NCI-H1436 treated with DMSO at 0.1 percent for 48 hours (cell line): ENCODE measurements at places on chromosomes 16 and 17.

- DNase-seq: no peak
Observed at GRCh38 chr16:62596584-62596983, 560.3 kb upstream of the CDH8 start.

GRCh38 chr17:78532922-78533640, 44.1 kb downstream of the DNAH17 start:
- DNase-seq: no peak

DNA sequence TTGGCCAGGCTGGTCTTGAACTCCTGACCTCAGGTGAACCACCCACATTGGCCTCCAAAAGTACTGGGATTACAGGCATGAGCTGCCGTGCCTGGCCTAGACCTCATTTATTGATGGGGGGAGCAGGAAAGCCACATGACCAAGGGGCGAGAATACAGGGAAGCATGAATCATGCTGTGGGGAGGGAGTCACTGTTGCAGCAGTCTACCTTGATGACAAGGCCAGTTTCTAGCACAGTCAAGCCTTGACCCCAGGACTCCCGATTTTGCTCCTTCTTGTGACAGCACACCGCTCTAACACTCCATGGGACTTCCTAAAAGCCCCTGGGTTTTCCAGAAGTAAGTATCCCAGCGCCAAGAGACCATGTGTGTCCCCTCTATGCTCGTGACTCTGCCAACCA, 42.9 kb upstream of the IRF8 start:
- DNase-seq: no peak

- no peak for DNase-seq
Observed at GRCh38 chr16:75219838-75220237, 1.1 kb downstream of the CTRB1 start.

DNA sequence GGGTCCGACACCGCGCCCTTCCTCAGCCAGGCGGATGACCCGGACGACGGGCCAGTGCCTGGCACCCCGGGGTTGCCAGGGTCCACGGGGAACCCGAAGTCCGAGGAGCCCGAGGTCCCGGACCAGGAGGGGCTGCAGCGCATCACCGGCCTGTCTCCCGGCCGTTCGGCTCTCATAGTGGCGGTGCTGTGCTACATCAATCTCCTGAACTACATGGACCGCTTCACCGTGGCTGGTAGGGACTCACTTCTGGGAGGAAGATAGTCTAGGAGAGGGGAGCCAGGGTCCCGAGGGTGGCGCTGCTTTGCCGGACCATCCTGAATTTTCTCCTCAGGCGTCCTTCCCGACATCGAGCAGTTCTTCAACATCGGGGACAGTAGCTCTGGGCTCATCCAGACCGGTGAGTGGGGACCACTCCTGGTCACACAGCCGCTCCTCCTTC, 601 bp downstream of the SPNS1 start:
- DNase-seq: no peak

DNA sequence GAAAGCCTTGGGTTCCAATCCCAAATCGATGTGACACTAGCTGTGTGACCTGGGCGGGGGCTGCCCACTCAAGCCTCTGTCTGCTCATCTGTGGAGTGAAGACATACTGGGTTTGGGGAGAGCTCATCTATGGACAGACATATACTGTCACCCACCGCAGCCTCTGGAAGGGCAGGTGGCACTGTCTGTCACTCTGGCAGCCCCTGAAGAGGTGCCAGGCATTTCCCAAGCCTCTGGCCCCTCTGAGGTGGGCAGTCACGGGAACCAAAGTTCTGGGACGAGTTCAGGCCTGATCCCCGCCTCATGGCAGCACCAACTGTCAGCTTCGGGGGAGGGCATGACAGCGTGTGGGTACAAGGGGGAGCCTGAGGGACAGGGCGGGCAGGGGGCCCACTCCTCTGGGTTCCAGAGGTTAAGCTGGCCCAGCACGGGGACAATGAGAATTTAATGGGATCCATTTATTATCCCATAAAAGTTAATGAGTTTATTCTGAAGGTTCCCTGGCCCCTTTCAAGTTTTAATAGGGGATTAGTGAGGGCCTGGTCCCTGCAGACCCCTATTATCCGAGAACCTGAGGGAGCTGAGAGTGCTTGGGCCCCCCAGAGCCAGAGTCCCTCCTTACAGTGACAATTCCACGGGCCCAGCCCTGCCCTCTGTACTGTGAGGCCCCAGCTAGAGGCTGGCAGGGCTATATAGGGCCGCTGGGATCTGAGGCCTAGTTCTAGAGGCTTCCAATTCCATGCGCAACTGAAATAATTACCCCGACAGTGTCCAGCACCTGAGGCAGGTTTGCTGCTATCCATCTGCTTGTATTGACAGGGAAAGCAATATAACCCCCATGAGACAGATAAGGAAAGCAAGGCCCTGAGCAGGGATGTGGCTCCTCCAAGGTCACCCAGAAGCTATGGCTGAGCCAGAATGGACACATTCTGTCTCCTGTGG, 18.8 kb downstream of the SEZ6 start:
- no peak for DNase-seq

DNA sequence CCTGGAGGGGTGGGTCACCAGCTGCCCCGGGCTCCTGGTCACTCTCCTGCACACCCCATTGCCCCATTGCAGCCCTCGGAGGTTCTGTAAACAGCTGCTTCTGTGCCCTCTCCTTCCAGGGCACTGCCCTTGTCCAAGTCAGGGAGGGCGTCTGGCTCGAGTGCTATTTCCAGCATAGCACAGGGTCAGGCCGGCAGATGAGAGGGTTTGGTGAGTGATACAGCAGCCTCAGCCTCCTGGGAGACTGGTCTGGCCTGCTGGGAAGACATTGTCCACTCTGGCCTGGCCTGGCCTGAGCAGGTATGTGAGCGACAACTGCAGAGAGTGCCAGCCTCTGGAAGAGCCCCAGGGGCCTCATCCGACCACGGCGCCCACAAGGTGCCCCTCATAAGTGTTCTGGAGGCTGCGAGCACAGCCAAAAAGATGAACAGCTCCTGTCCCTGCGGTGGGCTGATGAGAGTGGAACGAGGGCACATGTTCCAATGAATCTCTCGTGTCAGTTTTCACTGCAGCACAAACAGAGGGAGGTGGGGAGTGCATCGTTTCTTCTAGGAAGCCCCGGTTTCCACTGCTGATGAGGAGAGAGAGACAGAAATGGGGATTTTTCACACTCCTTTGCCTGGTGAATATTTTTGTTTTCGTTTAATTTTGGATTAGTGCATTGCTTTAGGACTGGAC, 105.8 kb upstream of the SDK2 start:
- DNase-seq: no peak

DNA sequence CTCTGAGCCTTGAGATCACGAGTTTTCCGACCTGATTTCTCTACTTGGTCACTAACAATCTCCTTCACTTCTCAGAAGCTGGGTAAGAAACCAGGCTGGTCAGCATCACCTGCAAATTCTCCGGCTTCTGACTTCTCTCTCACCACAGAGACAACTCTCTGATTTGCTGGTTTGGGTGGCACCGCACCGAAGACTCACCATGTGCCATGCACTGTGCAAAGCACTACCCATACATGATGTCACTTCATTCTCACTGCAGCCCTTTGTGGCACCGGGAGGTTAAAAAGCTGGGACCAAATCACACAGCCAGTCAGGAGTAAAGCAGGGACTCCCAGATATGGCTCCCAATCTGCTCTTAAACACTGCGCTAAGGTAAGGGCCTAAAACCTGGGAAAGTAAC, 647 bp downstream of the VAC14 start:
- DNase-seq: no peak

DNA sequence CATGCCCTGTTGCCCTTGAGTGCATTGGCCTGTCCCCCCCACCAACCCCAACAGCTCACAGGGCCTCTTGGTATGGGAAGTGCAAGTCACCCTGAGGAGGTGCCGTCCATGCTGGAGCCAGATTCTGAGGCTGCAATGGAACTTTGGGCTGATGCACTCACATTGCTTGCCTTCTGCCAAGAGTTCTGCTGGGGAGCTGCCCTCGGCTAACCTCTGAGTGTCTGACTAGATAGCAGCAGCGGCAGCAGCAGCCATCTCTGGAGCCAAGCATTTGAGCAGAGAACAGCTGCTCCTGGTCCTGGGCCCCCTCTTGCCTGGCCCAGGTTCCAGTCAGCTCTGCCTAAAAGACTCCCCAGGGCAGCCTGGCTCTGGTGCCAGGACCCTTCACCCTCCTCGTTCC, 61.5 kb downstream of the GNAO1 start:
- DNase-seq: no peak

DNA sequence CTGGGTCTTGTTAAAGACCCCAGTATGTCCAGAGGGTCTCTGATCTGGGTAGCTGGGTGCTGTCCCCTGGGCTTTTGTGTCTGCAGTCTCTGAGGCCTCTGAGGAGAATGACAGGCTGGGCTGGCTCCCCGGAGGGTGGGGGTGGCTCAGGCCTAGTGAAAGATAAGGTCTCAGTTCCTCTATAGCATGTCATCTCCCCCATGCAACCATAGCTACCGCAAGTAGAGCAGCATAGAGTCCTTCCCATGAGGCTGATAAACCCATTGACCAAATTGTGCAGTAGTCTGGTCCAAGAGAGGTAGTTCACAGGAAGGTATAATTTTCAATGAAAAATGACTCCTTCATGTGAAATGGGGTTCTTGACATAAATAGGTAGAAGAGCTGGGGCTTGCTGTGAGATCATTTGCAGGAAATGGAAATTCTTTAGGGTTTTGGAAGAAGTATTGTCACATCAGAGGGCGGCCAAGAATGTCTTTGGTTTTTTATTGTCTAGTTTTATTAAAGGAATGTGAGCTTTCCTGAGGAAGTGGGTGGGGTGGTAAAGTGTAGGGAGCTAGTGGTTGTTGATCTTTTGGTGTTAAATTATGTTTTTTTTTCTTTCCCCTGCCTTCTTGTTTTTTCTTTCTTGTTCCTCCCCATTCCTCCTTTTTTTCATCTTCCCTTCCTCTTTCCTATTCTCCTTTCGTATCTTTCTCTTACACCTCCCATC, 21.0 kb downstream of the SLC7A6OS start:
- DNase-seq: no peak
